Stimulated activated CD8-positive, alpha-beta memory T cell treated with anti-CD3 and anti-CD28 coated beads, Interleukin-2, amount 100 ng/mL, for 1 hour (primary cell): ENCODE measurements at places on chromosomes 7 and 10.

GRCh38 chr7:83947260-83947659 lies 247.3 kb downstream of the SEMA3A start:
- no peak for DNase-seq

GRCh38 chr7:138205614-138206150 lies 129.4 kb downstream of the AKR1D1 start:
- no peak for DNase-seq

DNA sequence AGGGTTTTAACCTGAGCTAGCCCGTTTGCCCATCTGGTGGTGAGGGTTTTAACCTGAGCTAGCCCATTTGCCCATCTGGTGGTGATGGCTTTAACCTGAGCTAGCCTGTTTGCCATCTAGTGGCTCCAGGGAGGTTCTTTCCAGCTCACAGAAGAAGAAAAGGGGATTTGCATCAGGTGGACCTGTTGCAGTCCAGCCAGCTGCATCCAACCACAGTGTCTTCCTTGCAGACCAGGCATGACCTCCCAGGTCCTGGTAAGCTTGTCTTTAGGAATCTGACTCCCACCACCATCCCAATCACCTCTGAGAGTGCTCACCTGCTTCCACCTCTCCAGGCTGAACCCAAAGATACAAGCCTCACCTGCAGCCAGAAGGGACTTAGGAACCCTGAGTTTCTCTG lies 62.4 kb upstream of the EMX2 start:
- no peak for DNase-seq

GRCh38 chr7:100124301-100125230 lies 2.2 kb upstream of the MBLAC1 start:
- DNase-seq, result no peak

- no peak for DNase-seq
Observed at GRCh38 chr7:33982425-33982786, 77.1 kb downstream of the BMPER start.

DNA sequence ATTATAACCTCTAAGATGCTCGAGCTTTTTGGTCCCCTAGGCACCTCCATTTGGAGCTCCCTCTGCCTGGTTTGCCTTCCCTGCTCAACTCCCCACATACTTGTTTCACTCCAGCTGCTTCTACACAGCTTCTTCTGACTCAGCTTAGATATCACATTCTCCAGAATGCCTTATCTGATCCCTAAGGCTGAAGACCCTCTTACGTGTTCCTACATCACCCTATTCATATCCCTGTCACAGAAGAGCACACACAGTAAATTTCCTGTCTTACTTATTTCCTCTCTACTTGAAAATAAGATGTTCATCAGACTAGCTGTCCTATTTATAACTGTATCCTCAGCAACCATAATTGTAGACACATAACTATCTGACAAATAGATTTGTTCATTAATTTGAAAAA lies 61.3 kb upstream of the RNF148 start:
- no peak for DNase-seq

DNA sequence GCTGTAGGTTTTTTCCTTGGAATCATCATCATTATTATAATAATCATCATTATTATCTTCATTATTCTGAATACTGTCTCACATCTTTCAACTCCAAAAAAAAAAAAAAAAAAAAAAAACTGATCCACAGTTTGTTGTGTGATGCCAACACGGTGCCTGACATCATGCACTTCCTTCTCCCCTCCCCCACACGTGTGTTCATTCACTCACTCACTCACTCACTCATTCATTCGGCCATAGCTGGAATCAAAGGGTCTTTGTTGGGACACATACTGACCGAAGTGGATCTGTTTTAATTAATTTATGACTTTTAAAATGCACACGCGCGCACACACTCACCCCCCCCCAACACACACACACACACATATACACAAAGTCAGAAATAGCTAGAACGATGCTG lies 177.8 kb downstream of the PIP4K2A start:
- no peak for DNase-seq
